ENCODE measurements at places on chromosomes 3 and 15.

GRCh38 chr3:161414907-161415306 is 43.6 kb upstream of the SPTSSB start:
- no peak for DNase-seq

DNA sequence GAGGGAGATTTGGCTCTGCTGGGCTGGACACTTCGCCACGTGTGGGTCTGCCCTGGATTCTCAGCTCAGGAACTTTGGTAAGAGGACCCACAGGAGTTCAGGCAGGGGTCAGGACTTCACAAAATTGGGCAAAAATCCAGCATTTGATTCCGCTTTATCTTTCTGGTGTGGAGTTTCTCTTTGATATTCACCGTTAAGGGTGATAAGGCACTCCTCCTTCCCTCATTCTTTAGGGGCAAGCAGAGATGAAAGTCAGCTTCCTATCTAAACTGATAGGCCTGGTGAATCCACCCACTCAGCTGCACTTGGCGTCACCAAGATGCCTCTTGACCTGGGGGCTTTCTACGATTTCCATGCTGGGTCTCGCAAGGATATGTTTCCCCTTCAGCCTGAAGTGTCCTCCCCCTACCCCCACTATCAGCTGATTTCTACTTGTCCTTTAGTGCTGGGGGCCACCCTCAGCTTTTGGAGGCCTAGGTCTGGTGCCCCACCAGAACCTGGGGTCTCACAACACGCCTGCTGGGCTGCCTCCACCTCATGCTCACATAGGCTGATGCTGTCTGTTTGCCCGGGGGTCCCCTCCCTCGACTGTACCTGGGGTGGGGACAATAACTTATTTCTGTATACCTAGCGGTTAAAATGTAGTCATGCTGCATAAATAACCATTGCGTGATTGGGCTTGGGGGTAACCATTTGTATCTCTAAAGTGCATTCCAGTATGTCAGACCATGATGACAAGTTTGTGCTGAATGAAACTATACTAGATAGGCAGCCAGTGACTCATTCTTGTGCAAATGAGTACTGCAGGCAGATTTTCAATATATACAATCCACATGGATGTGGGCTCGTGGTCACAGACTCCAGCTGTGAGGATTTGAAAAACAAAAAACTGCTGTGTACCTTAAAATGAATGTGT is 248.3 kb downstream of the ADAMTS17 start:
- no peak for DNase-seq

DNA sequence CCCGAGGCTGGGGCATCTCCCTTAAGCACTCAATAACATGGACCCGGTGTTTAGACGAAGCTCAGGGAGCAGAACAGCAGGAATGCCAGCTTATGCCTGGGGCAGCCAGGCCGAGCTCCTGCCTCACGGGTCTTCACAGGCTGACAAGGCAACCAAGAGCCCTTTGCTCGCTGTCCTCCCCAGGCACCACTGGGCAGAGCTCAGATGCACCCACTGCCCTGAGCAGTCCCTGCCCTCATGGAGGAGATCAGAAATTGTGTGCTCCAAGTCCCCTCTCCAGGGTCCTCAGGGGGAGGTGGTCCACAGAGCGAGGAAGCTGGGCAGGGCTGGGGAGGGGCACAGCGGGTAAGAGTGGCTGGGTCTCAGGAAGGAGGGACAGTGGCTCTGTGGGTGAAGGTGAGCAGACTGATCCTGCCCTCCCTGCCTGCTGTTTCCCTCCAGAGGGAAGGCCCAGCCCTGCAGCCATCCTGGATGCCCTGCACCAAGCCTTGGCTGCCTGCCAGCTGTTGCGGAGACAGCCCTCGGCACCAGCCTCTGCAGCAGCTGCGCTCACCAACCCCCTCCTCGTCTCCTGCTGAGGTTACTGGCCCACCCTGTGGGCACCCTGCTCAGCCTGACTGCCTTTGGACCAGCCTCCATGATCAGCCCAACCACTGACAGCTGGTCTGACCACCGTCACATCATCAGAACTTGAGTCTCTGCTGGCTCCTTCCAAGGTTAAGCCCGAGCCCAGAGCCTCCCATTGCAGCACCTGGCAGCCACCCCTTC is 21.1 kb upstream of the GP9 start:
- DNase-seq = no peak

DNA sequence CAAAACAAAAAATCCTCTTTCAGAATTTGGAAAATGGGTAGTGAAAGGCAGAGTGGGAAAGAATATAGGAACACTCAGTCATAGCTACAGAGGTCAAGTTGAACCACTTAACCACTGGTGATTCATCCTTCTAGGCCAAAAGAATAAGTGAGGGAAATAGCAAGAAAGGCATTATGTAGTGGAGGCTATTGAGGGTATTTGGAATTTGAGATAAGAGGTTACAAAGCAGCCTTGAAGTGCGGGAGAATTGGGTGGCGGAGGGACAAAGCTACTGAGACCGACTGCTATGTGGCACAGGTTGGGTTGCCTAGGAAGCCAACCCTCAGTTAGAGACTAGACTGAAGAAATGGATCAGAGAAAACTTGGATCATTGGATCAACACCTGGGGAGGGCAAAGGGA is 109.5 kb downstream of the SYNPR start:
- DNase-seq = no peak

- DNase-seq = no peak
Observed at GRCh38 chr3:69764121-69764741, 25.0 kb downstream of the MITF start.

- no peak for DNase-seq
Observed at GRCh38 chr3:71185733-71186455, 397.6 kb downstream of the FOXP1 start.

All from activated CD8-positive, alpha-beta memory T cell treated with anti-CD3 and anti-CD28 coated beads for 48 hours (primary cell).